Naive B cell (primary cell): ENCODE measurements at places on chromosomes 4 and X. TPM values are rescaled to one million over a fixed set of nuclear protein-coding genes. Genes with fewer than 3 reads are reported as not detected.

DNA sequence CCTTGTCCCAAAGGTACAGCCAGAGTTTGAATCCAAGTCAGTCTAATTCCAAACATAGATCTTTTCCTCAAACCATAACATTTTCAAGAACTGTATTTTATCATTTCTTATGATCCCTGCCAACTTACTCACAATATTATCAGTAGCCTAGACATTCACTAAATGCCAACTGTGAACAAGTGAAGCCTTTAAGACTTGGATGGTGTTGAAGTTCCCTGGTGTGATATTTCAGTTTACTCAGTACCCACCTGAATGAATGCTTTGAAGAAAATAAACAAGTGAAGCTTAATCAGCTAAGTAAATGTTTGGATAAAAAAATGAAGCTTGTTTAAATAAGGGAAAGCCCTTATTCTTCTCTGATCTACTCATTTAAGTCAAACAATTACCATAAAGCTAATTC, 1028.3 kb downstream of the DMD start:
- H3K27me3 ChIP-seq, result no peaks in the 10 kb centered on the region
- H3K36me3 ChIP-seq, result no peaks in the 10 kb centered on the region
- H3K27ac ChIP-seq, result no peak overlapping the region
- no peak for DNase-seq
- no peak overlapping the region for H3K4me3 ChIP-seq
- H3K4me1 ChIP-seq, result no peaks in the 10 kb centered on the region

DNA sequence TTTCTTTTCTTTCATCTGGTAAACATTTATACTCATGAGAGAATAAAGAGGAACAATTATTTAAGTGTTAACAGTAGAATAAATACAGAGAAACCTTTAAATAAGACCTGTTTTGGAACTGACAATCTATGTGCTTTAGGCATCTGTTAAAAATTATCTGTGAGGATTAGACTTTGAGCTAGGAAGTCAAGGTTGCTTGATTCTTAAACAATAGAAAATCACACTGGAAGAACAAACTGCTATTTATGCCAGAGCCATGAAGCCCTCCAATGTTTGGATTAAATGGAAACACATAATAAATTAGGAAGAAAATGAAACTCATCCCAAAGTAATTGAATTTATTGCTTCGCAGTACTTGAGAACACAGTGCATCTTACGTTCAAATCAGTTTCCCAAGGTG, 207.2 kb upstream of the NPY2R start:
- no peaks in the 10 kb centered on the region for H3K27me3 ChIP-seq
- no peak for DNase-seq
- no peak overlapping the region for H3K27ac ChIP-seq
- no peaks in the 10 kb centered on the region for H3K36me3 ChIP-seq

TMPRSS11B gene
- not detected for polyA plus RNA-seq

DNA sequence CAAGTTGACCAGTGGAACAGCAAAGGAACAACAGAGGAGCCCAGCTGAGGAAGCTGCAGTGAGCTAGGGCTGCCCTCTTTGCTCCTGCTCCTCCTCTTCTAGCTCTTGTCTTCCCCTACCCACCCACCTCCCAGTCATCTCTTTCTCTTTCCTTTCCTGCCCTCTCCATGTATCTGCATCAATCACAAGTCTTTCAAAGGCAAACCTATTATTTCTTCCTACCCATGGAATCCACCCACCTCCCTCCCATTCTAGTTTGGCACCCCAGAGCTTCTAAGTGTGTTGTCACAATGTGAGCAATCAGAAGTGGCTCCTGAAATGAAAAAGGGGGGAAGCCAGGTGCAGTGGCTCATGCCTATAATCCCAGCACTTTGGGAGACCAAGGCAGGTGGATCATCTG, 69.3 kb downstream of the TSC22D3 start:
- peak overlapping the region; percentile 58 for H3K27ac ChIP-seq
- H3K4me1 ChIP-seq, result peaks cover 23% of the 10 kb centered on the region
- H3K36me3 ChIP-seq, result no peaks in the 10 kb centered on the region
- no peak overlapping the region for H3K4me3 ChIP-seq
- H3K27me3 ChIP-seq, result no peaks in the 10 kb centered on the region

NEXMIF gene
- polyA plus RNA-seq, result not detected

MMRN1 gene
- polyA plus RNA-seq, result 1.0 TPM

EVC gene
- not detected for polyA plus RNA-seq

FAM13A gene
- polyA plus RNA-seq, result 0.71 TPM

GRCh38 chr4:154329939-154330338, 161.7 kb downstream of the DCHS2 start:
- no peak for DNase-seq
- H3K27me3 ChIP-seq, result peaks cover 18% of the 10 kb centered on the region
- no peak overlapping the region for H3K27ac ChIP-seq
- H3K36me3 ChIP-seq, result no peaks in the 10 kb centered on the region

DNA sequence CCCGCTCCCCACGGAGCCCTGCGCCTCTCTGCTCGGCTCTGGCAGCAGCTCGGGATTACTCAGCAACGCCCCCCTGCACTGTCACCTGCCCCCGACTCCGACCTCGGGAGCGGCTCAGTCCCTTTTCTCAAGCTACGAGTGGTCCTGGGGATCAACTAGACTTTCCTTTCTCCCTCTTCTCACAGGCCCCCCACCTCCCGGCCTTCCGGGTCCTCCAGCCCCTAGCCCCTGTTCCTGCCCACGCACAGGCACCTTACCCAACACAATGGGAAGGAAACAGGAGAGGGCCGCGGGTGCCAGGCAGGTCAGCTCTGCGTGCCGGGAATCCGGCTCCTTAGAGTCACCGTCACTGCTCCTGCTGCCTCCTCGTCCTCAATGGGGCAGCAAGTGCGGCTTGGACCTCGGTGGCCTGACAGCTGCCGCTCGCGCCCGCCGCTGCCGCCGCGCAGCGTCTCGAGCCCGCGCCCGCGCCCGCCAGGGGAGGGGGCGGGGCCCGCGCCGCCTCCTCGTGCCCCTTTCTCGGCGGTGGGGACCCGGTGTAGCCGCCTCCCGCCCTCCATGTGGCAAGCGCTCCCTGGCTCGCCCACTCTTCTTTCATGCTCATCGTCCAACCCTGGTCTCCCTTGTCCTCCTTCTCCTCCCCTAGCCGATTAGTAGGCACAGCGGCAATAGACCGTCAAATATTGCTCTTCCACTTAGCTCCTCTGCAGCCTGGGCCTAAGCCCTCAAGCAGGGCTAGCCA, at the start of gene RAB9B:
RAB9B (minus strand) TSS at position 455 of the 742 bp plus-strand sequence. CDS start 6,473 bp downstream, outside the sequence.
- peaks cover 7% of the 10 kb centered on the region for H3K36me3 ChIP-seq
- H3K4me3 ChIP-seq, result peak within 1 kb of the TSS; percentile 94
- H3K4me1 ChIP-seq, result no peaks in the 10 kb centered on the region
- H3K27me3 ChIP-seq, result no peaks in the 10 kb centered on the region
- H3K27ac ChIP-seq, result peak within 1 kb of the TSS; percentile 54

- no peaks in the 10 kb centered on the region for H3K36me3 ChIP-seq
- no peak within 1 kb of the TSS for H3K27ac ChIP-seq
- peak within 1 kb of the TSS; percentile 58 for H3K4me3 ChIP-seq
- H3K27me3 ChIP-seq, result peaks cover 22% of the 10 kb centered on the region
- peaks cover 5% of the 10 kb centered on the region for H3K4me1 ChIP-seq
- no peak for DNase-seq
Observed at GRCh38 chrX:103063918-103064434, at the start of gene BEX1. BEX1 (minus strand) TSS chrX:103064171; CDS start chrX:103063274, 897 bp downstream.

DNA sequence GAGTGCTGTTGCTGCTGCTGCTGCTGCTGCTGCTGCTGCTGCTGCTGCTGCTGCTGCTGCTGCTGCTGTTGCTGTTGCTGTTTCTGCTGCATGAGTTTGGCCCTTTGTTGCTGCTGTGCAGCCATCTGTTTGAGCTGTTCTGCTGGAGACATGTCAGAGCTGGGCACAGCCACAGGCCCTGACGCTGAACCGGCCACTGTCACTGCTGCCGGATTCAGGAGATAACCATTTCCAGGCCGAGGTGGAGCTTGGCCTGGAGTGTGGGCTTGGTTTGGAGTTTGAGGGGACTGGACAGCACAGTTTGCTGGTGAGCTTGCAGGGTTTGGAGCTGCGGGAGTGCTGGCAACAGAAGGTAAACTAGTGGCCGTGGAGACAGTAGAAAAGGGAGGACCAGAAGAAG, 224.3 kb downstream of the MGST2 start:
- H3K27ac ChIP-seq, result no peak overlapping the region
- H3K4me3 ChIP-seq, result no peak overlapping the region
- peaks cover 8% of the 10 kb centered on the region for H3K36me3 ChIP-seq
- DNase-seq, result no peak
- no peaks in the 10 kb centered on the region for H3K27me3 ChIP-seq
- H3K4me1 ChIP-seq, result peaks cover 5% of the 10 kb centered on the region

DNA sequence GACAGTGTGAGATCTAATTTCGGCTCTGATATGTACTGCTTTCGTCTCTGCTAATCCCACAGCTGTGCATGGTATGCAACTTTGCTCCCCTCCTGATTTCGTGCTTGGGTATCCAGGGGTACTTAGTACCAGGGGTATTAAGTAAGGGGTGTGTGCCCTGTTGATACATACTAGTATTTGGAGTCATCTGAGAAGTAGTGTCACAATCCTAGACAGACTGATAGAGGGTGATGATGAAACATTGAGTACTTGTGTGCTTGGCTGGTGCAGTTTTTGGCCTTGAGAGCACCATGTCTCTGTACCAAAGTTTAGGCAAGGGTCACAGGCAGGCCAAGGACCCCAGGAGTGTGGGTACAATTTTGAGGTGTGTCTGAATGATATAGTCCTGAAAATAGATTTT, 10.9 kb downstream of the GPAT3 start:
- no peak overlapping the region for H3K27ac ChIP-seq
- no peaks in the 10 kb centered on the region for H3K36me3 ChIP-seq
- no peak for DNase-seq
- no peaks in the 10 kb centered on the region for H3K4me1 ChIP-seq

DNA sequence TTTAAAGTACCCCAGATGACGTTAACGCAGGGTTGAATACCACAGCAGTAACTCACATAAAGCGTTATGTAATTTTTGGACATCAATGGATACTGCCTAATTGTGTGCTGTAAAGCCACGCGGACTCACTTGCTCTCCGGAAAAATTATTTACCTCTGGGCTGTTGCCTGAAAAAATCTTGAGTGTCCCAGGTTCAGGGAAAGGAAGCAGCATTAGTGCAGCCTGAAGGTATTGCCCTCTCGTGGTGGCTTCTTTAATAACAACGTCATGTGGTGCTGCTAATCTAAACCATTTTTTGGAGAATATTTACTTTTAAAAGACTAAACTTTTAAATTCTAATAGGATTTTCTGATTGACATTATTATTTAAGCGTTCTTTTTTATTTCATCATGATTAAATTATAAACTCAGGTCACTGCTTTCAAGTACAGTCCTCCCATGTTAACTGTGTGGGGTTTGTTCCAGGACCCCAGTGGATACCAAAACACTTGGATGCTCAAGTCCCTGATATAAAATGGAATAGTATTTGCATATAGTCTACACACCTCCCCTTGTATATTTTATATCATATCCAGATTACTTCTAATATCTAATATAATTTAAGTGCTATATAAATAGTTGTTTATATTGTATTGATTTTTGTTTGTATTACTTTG, 384.8 kb downstream of the FAM133A start:
- H3K4me1 ChIP-seq, result no peaks in the 10 kb centered on the region
- no peaks in the 10 kb centered on the region for H3K36me3 ChIP-seq
- no peak for DNase-seq
- no peak overlapping the region for H3K4me3 ChIP-seq
- H3K27ac ChIP-seq, result no peak overlapping the region
- H3K27me3 ChIP-seq, result no peaks in the 10 kb centered on the region

- H3K36me3 ChIP-seq, result no peaks in the 10 kb centered on the region
- peaks cover 42% of the 10 kb centered on the region for H3K4me1 ChIP-seq
- H3K27ac ChIP-seq, result peak overlapping the region; percentile 89
- H3K4me3 ChIP-seq, result peak overlapping the region; percentile 77
- H3K27me3 ChIP-seq, result no peaks in the 10 kb centered on the region
Observed at GRCh38 chrX:13000301-13000811, 25.4 kb downstream of the TMSB4X start.

- H3K4me3 ChIP-seq, result no peak overlapping the region
- no peak for DNase-seq
- H3K27me3 ChIP-seq, result no peaks in the 10 kb centered on the region
- H3K4me1 ChIP-seq, result no peaks in the 10 kb centered on the region
- H3K27ac ChIP-seq, result no peak overlapping the region
Observed at GRCh38 chr4:8744083-8744805, 127.4 kb downstream of the HMX1 start.

CFP gene
- 1.7 TPM for polyA plus RNA-seq

GRCh38 chr4:143743591-143743990, 43.1 kb upstream of the FREM3 start:
- H3K27me3 ChIP-seq, result no peaks in the 10 kb centered on the region
- no peak overlapping the region for H3K27ac ChIP-seq
- H3K36me3 ChIP-seq, result no peaks in the 10 kb centered on the region
- H3K4me3 ChIP-seq, result no peak overlapping the region

DNA sequence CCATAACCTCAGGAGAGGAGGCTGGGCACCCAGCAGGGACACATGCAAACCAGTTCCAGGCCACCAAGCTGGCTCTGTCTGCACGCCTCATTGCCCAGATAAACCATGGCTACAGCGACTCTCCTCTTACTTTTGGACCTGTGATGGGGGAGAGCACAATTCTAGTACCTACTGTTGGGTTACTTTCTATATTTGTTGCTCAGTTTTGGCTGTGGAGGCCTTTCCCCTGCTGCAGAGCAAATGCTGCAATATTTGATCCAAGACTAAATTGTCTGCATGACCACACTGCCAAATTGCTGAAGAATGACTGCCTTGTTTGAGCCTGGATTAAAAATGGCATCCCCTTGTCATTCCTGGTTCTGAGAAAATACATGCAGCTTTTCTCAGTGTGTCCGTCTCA, 253.5 kb downstream of the ARHGAP10 start:
- H3K36me3 ChIP-seq, result no peaks in the 10 kb centered on the region
- peaks cover 8% of the 10 kb centered on the region for H3K27me3 ChIP-seq
- no peaks in the 10 kb centered on the region for H3K4me1 ChIP-seq
- DNase-seq, result no peak
- no peak overlapping the region for H3K27ac ChIP-seq
- H3K4me3 ChIP-seq, result no peak overlapping the region

- H3K27me3 ChIP-seq, result peaks cover 21% of the 10 kb centered on the region
- H3K4me3 ChIP-seq, result no peak overlapping the region
- H3K27ac ChIP-seq, result no peak overlapping the region
- no peak for DNase-seq
- H3K36me3 ChIP-seq, result no peaks in the 10 kb centered on the region
Observed at GRCh38 chr4:6524436-6524835, 50.6 kb upstream of the MAN2B2 start.

- H3K4me1 ChIP-seq, result no peaks in the 10 kb centered on the region
- no peaks in the 10 kb centered on the region for H3K27me3 ChIP-seq
- no peak overlapping the region for H3K4me3 ChIP-seq
- no peaks in the 10 kb centered on the region for H3K36me3 ChIP-seq
- DNase-seq, result no peak
Observed at GRCh38 chrX:31449081-31449480, 377.2 kb upstream of the FTHL17 start.

DNA sequence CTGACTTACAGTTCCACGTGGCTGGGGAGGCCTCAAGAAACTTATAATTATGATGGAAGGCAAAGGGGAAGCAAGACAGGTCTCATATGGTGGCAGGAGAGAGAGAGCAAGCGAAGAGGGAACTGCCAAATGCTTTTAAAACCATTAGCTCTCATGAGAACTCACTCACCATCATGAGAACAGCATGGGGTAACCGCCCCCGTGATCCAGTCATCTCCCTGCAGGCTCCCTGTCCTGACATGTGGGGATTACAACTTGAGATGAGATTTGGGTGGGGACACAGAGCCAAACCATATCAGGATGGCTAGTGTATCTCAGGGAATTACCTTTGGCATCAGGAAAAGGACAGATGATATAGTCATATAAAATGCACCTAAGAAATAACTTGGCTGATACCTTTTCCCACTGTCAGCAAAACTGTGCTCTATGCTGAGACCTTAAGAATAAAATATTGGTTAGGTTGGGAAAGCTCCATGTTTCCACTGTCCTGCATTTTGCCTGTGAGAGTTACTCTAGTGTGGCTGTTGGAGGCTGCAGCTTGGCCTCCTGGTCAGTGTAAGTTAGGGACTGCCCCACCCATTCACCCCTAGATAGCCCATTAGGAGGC, 110.3 kb downstream of the UCHL1 start:
- H3K27ac ChIP-seq, result no peak overlapping the region
- no peak for DNase-seq
- H3K36me3 ChIP-seq, result no peaks in the 10 kb centered on the region
- H3K4me3 ChIP-seq, result no peak overlapping the region
- H3K4me1 ChIP-seq, result no peaks in the 10 kb centered on the region
